Transverse colon (tissue), 4 donors: ENCODE measurements at places on chromosomes 3 and 15. TPM values are rescaled to one million over a fixed set of nuclear protein-coding genes. Genes with fewer than 3 reads are reported as not detected.

Gene LSAMP
- total RNA-seq, result 6.3 TPM

Gene OSBPL10
- total RNA-seq, result 10.6 TPM

Gene NPHP3
- 40.1 TPM for total RNA-seq

Gene ZCWPW2
- total RNA-seq, result not detected

Gene NKIRAS1
- total RNA-seq, result 13.8 TPM

Gene SYNPR
- total RNA-seq, result not detected

DNA sequence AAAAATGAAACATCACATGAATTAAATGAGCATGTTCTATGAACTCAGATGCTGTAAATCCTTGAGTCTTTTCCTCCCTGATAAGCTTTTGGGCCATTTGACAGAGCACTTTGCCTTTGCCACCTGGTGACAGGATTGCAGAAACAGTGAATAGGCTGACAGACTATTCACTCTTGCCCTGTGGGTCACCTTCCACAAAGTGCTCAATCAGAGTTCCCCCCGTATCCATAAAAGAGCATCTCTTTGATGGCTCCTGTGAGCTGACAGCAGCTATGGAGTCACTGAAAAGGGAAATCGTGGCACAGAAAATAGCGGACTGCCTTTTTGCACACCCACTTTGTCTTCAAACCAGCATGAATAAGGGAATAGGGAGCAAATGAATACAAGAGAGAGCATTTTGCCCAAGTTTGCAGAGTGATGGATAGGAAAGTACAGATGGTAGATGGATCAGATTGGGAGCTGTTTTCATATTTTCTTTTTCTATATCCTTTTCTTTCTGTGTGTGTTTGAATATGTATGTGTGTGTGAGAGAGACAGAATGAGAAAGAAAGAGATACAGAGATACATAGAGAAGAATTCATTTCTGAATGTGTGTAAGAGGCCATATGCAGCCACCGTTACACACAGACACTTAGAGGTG lies 37.8 kb upstream of the GOLM2 start:
- no peak for DNase-seq
- no peaks in the 10 kb centered on the region for H3K36me3 ChIP-seq
- H3K4me1 ChIP-seq, result no peaks in the 10 kb centered on the region
- no peak overlapping the region for H3K27ac ChIP-seq
- no peak overlapping the region for H3K4me3 ChIP-seq

DNA sequence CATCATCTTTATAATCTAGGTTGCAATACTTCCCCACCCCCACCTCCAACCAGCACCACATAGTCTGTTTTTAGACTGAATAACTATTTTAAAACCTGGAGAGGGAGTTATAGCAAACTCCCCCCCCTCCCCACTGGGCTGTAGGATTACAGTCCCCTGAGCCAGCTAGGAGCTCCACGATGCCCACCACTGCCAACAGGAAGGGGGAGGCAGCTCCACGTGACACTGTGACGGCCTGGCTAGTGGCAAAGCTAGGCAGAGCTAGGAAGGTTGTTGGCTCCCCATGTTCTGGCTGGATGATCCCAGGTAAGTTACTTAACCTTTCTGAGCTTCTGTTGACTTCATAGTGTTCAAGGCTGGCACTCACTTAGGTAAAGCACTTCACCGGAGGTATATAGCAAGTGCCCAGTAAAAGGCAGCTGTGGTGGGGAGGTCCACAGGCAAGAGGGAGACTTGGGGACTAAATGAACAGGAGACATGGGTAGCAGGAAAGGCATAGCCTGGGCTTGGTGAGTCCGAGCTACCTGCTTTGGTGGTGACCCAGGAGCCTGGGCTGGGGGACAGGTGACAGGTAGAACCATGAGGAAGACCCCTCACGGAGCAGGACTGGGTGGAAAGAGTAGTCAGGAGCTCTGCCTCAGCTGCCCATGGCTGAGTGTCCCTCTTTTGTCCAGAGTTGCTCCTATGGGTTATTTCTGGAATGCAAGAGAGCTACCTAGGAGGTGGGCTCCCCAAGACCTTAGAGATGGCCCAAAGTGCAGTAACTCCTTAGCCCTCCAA lies 4.0 kb upstream of the TBC1D21 start:
- no peaks in the 10 kb centered on the region for H3K4me1 ChIP-seq
- no peak for DNase-seq
- H3K4me3 ChIP-seq, result no peak overlapping the region
- no peak overlapping the region for H3K27ac ChIP-seq
- no peaks in the 10 kb centered on the region for H3K36me3 ChIP-seq
- H3K27me3 ChIP-seq, result peaks cover 55% of the 10 kb centered on the region

- no peaks in the 10 kb centered on the region for H3K27me3 ChIP-seq
- H3K36me3 ChIP-seq, result no peaks in the 10 kb centered on the region
- H3K4me1 ChIP-seq, result peaks cover 40% of the 10 kb centered on the region
- H3K4me3 ChIP-seq, result no peak overlapping the region
Observed at GRCh38 chr15:78207641-78208340, 26.6 kb downstream of the ACSBG1 start.

DNA sequence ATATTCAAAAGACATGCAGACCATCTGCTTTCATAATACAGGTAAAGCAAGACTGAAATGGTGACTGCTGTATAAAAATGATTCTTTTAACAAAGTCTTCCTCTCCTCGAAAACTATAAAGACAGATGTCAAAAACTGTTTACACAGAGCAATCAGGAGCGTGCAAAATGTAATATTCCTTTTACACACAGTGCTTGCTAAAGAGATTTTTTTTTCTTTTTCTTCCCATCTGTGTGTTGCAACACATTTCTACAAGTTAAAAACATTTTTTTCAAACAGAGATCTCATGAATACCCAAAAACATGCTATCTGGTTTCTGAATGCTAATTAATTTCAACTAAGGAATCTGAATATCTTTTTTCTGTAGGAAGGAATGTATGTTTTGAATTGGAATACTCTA lies 22.1 kb downstream of the SATB1 start:
- no peaks in the 10 kb centered on the region for H3K27me3 ChIP-seq
- no peak overlapping the region for H3K27ac ChIP-seq
- no peak for DNase-seq
- no peaks in the 10 kb centered on the region for H3K36me3 ChIP-seq
- no peak overlapping the region for H3K4me3 ChIP-seq

GRCh38 chr3:142778541-142778940 lies 54.7 kb downstream of the TRPC1 start:
- DNase-seq, result no peak
- H3K27me3 ChIP-seq, result no peaks in the 10 kb centered on the region
- no peak overlapping the region for H3K27ac ChIP-seq
- no peaks in the 10 kb centered on the region for H3K4me1 ChIP-seq
- H3K36me3 ChIP-seq, result no peaks in the 10 kb centered on the region
- no peak overlapping the region for H3K4me3 ChIP-seq

GRCh38 chr3:7953449-7954014 lies 548.1 kb upstream of the LMCD1 start:
- no peak overlapping the region for H3K4me3 ChIP-seq
- H3K27ac ChIP-seq, result no peak overlapping the region
- H3K27me3 ChIP-seq, result no peaks in the 10 kb centered on the region
- no peak for DNase-seq
- H3K4me1 ChIP-seq, result no peaks in the 10 kb centered on the region
